ENCODE measurements at places on chromosomes 7 and 10.

DNA sequence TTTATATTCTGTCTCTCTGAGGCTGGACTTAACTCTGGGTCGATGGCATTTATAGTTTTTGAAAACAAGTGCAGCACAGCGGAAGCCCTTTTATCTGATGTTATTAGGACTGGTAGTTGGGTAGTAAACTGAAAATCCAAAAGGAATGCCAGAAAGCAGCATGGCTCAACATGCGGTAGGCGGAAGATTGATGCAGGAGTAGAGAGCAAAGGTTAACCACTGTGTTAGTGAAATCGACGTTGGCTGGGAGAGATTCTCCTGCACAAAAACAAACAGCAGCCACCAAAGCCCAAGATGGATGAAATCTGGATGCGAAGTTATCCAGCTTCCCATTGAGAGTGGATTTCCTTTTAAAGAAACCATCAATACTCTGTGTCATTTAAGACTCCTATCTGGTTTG, 54.5 kb upstream of the EMX2 start:
- DNase-seq = no peak

DNA sequence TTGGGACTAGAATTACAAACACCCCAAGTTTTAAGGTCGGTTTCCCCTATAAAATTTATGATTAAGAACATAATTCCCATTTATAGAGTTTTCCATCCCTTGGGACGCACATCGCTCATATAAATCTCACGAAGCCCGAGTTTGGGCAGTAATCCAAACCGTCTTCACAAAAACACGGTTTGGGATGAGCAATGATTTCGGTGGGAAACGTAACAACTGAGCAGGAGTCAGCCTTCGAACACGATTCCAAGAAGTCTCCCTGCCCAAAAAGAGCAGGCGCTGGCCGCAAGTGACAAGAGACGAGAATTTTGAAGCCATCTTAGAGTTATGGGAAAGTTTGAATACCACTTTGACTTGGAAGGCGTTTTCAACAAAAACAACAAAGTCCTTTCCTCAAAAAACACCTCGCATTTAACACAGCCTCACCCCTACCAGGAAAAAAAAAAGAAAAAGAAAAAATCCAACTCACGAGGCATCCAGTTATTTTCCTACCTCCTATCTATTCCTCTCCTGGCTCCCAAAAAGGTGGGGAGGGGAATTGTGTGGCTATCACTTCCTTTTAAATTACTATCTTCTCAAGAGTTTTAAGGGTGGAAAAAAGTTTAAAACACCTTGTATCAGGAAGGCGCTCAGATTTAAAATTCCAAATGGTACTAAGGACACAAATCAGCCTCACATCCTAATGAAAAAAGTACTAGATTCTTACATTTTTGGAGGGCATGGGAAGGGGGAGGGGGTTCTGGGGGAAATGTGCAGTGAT, 1.6 kb downstream of the SEPHS1 start:
- no peak for DNase-seq

GRCh38 chr7:38318241-38318640, 44.8 kb upstream of the TARP start:
- no peak for DNase-seq

DNA sequence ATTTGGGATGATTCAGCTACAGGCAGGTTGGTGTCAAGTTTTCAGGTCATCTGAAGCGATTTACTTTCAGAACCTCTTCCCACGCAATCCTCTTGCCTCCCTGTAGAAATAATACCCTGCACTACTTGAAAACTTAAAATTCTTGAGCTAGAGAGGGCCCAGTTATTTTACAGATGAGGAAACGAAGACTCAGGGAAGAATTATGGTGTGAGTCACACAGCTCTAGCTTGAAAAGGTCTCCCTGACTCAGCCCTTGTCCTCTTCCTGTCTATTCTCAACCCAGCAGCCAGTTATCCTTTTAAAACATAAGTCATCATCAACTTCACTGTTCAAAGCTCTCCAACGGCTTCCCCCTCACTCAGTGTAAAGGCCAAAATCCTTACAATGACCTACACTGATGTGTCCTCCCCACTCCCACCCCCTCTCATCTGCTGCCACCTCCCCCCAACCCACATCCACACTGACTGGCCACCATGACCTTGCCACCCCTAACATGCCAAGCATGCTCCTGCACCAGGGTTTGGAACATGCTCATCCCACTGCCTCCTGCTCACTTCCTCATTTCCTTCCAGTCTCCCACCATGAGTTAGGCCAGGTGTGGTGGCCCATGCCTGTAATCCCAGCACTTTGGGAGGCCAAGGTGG, 3.4 kb downstream of the DNMBP start:
- DNase-seq = no peak

DNA sequence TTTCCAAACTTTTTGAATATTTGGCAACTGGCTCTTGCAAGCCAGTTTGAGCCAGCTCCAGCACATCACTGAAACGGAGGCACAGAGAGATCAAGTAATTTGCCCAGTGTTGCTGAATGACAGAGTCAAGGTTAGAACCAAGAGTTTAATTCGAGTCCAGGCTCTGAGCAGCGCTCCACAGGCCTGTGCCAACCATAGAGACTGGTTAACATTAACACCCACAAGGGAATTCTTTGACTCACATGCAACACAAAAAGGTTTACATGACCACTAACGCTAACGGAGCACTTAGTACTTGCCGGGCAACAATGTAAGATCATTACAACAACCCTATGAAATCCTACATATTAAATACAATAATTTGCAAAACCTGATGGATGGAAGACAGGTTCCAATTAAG, 1.5 kb downstream of the RGS10 start:
- no peak for DNase-seq

GRCh38 chr10:110392868-110393740, 88.4 kb upstream of the SMNDC1 start:
- DNase-seq = no peak

GRCh38 chr7:124059375-124059774, 26.5 kb upstream of the TMEM229A start:
- no peak for DNase-seq

GRCh38 chr10:34169677-34170076, 645.4 kb downstream of the PARD3 start:
- no peak for DNase-seq

DNA sequence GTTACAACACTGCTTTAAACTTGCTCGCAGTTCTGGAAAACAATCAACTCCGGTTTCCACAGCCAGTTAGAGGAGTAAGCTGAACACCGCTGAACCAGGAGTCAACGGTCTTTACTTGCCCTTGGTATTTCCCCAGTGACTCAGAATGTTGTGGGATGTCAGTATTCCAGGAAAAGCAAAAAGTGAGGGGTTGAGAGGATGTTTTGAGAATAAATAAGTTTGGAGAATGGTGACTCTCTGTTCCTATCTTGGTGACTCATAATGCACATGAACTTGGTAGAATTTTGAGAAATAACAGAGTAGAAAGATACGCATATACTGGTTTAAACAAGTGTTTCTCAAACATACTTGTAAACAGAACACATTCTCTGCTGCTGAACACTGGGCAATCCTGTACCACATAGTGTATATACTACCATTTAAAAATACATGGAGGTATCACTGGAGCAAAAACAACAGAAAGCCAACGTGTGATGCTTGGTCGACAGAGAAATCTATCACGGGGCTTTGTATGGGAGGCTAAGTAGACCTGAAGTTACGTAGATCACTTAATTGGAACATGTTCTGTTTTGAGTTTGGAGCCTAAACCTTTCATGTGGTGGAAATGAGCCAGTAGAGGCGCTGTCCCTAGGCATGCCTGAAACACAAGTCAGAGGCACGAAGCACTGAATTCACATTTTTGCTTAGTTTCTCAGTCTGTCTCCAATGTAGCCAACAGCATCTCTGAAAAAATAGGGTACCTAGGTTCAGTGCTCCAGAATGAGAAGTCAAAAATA, 534.3 kb downstream of the PARD3 start:
- no peak for DNase-seq

DNA sequence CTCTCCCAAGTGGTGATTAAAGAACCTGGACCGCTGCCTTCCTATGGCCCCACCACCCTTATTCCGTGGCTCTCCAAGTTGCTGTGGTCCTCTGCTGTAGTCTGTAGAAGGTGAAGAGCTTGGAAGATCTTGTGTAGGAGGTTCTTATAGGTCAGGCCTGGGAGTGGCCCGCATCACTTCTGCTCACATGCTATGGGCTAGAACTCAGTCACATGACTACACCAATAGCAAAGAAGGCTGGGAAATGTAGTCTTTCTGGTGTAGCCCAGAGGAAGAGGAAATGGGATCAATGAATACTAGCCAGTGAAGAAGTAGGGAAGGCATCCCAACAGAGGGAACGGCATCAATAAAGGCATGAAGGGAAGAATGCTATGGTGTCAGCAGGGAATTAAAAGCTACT, 41.3 kb upstream of the AOAH start:
- no peak for DNase-seq

DNA sequence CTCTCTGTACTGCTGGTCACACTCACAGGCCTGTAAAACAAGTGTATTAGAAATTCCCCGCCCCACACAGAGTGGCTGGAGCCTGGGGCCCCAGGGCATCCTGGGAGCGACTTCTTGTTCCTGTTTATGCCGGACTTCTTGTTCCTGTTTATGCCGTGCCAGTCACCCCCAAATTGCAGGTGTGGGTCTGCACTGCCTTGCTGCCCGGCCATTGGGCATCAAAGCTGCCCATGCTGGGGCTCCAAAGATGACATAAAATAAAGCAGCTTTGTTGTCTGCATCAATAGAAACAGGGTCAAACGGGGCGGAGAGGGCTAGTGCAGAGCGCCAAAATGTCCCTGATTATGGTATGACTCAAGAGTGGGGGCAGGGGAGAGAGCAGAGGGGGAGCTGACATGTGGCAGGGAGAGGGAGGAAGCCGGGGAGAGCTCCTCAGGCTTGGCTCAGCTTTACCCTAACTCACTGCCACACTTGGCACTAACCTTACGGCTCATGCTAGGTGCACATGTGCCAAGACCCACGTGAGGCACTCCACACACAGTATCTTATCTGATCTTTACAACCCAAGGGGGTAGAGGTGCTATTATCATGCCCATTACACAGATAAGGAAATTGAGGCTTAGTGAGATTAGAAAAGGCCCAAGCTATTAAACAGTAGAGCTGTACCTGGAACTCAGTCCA, 98.4 kb downstream of the PIP4K2A start:
- no peak for DNase-seq

DNA sequence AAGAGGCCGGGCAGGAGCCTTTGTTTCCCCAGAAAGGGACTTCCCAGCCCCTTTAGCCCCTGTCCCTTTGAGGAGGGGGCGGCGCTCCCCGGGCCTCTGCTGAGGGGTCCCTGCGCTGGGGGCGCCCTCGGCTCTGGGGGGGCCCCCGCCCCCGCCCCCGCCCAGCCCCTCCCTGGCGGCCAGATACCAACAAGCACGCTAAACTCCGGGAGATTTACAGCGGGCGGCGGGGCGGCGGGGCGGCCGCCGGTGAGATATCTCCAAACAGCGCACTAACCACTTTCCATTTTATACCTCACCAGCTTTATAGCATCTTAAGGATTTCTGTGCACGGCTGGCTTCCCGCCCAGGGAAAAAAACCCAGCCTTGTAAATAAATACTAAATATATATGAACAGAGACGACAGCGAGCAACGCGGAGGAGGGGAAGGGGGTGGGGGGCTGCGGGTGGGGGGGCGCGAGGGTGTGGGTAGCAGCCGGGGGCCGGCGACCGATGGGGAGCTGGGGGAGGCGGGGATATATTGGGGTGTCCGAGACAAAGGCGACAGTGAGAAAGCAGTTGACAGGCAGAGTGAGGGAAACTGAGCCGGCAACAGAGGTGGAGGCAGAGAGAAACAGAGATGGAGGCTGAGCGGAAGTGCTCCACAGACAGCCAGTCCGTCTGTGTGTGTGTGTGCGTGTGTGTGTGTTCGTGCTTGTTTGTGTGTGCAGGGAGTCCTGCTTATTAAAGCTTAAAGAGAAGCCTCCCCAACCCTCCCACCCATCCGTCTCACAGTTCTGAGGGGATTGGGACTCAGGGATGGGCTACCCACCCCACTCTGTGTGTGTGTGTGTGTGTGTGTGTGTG, 85.8 kb downstream of the HIF1AN start:
- no peak for DNase-seq

DNA sequence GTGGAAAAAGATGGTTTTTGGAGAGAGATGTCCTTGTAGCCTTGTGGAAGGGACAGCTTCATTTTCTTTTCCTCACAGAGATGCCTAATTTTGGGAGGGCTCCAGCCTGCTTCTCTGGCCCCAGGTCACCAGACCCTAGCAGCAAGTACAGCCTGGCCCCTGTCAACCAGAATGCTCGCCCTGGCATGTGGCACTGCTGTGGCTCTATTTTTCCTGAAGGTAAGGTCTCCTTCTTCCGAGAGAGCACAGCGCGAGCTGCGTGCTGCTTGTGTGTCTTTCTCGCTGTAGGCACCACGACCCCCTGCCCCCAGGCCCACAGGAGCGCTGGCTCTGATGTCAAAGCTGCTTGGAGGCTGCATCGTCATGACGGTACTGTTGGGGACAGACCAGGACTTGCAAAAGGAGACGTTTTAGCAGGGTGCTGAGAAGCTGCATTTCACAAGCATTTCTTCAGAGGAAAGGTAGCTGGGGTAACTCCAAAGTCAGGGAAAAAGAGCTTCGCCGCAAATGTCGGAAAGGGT, 58.7 kb downstream of the CLEC2L start:
- no peak for DNase-seq

DNA sequence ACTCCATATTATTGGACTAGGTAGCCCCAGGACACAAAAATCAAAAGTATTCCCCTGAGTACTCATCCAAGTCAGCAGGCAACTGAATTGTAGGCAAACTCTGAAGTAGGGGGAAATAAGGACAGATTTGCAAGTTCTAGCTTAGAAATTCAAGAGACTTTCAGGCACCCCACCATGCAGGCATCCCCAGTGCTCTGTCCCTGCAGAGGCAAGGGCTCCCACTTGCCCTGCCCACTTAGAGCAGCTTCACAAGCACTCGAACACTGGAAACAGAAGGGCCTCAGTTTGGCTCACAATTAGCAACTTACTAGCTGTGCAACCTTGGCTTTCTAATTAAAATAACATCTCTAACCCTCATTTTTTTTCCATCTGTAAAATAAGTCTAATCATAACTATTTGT, 209.2 kb downstream of the C7orf25 start:
- DNase-seq = no peak

DNA sequence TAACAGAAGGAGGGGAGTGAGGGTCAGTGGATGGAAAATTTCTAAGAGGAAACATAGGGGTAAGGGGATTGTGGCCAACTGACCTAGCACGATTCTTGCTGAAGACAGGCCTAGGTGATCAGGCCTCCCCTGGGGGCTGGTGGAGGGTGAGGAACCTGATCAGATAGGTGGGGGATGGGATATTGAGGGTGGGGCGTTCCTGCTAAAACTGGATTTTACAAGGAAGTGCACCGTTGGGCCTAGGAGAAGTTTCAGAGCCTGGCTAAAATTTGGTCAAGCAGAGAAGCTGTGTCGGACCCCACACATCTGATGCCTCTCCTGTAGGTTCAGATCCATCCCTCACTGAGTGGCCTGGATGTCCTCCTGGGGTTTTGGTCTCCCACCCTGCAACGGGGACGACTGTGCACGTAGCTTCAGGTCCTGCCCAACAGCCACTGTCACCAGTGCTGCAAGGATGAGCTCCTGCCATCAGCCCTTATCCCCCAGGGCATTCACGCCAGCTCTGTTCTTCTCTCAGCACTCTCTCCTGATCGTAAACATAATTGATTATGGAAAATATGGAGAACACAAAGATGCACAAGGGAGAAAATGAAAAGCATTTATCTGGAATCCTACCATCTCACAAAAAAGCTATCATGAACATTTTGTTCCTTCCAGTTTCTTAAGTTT, 89.9 kb downstream of the ADCY1 start:
- DNase-seq = no peak

GRCh38 chr7:157300369-157300825, 36.4 kb upstream of the DNAJB6 start:
- DNase-seq = no peak
